ENCODE measurements at places on chromosomes 3 and 15. TPM values are rescaled to one million over a fixed set of nuclear protein-coding genes. Genes with fewer than 3 reads are reported as not detected.

Gene CFAP100
- total RNA-seq = not detected

Gene SPESP1
- total RNA-seq = 0.98 TPM

Gene SCAANT1
- not detected for total RNA-seq

Gene DHX30
- total RNA-seq = 51.5 TPM

Gene PPARG
- total RNA-seq = 39.4 TPM

Gene NPAP1
- 0.16 TPM for total RNA-seq
